ENCODE measurements at places on chromosomes 16 and 17.
A peak's percentile ranks its signal among the peaks of the same experiment; 100 is the strongest.

GRCh38 chr16:81599034-81599744 lies 154.6 kb downstream of the CMIP start:
- peak overlapping the region; percentile 23 for H3K27ac ChIP-seq
- DNase-seq, result no peak
- H3K36me3 ChIP-seq, result no peaks in the 10 kb centered on the region
- H3K27me3 ChIP-seq, result peaks cover 4% of the 10 kb centered on the region
- H3K4me1 ChIP-seq, result peaks cover 54% of the 10 kb centered on the region
- H3K4me3 ChIP-seq, result no peak overlapping the region

- peaks cover 32% of the 10 kb centered on the region for H3K36me3 ChIP-seq
- H3K4me3 ChIP-seq, result no peak overlapping the region
- H3K27ac ChIP-seq, result no peak overlapping the region
- no peak for DNase-seq
Observed at GRCh38 chr16:24088767-24089166, 167.4 kb upstream of the CACNG3 start.

DNA sequence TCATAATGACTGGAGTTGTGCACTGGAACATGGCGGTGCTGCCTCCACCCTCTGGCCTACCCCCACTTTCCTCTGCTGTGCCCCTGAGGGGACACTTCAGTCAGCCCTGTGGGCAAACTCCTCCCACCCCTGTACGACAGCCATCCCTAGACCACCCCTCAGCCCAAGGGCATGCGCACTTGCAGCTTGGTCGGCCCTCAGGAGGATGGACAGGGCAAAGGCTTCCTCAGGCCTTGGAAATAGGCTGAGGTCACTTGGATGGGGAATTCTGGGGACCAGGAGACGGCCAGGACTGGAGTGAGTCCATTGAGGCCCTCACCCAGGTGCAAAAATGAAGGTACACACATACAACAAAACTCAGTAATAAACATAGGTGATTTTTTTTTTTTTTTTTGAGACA lies 41.0 kb downstream of the FZD2 start:
- DNase-seq, result no peak
- no peak overlapping the region for H3K4me3 ChIP-seq
- no peak overlapping the region for H3K27ac ChIP-seq
- peaks cover 3% of the 10 kb centered on the region for H3K27me3 ChIP-seq

- no peak overlapping the region for H3K4me3 ChIP-seq
- peaks cover 7% of the 10 kb centered on the region for H3K36me3 ChIP-seq
Observed at GRCh38 chr17:28807925-28808634, 34.5 kb downstream of the FAM222B start.

DNA sequence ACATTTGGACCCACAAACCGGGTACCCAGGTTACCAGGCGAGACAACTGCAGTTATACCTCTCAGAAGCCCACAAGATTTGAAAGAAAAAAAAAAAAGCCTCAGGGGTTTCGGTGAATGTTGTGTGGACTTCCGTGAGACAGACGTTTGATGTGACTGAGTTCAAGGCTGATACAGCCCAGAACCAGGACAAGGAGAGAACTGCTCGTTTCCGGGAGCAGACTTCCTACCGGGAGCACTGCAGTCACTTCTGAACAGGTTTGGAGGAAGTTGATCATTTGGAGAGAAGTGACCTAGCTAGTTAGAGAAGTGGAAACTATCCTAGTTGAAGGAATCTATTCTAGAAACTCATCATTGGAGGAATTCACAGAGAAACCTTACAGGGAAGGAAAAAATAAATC lies 847 bp downstream of the CKLF start:
- peak overlapping the region; percentile 97 for H3K27ac ChIP-seq
- DNase-seq, result no peak

- peaks cover 1% of the 10 kb centered on the region for H3K27me3 ChIP-seq
- H3K36me3 ChIP-seq, result no peaks in the 10 kb centered on the region
- no peak overlapping the region for H3K4me3 ChIP-seq
- no peak overlapping the region for H3K27ac ChIP-seq
- no peaks in the 10 kb centered on the region for H3K4me1 ChIP-seq
Observed at GRCh38 chr16:46914556-46915201, 30.5 kb downstream of the GPT2 start.

- DNase-seq, result no peak
- H3K27ac ChIP-seq, result no peak overlapping the region
- no peaks in the 10 kb centered on the region for H3K36me3 ChIP-seq
- no peaks in the 10 kb centered on the region for H3K27me3 ChIP-seq
- H3K4me1 ChIP-seq, result peaks cover 3% of the 10 kb centered on the region
Observed at GRCh38 chr17:64250233-64250835, 12.7 kb downstream of the TEX2 start.

DNA sequence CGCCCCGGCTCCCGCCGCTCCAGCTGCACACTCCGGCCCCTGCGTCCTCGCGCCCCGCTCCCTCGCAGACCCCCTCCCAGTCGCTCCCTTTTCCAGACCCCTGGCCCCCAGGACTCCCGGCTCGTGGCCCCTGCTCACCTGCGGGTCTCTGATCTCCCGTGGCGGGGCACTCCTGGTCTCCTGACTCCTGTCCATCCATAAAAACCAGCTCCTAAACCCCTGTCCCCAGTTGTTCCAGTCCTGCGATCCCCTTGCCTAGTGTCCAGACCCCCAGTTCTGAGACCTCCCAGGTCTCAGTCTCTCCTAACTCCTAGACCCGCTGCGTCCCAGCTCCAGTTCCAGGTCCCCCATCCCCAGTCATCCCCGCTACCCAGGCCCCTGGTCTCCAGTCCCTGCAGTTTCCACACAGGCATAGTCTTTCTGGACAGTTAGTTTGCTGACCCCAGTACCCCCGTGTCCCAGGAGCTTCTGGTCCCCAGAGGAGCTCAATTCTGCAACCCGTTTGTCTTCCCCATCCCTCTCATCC lies 379 bp downstream of the SNX29 start:
- DNase-seq, result no peak
- peak overlapping the region; percentile 93 for H3K4me3 ChIP-seq
- H3K27ac ChIP-seq, result peak overlapping the region; percentile 75
- peaks cover 32% of the 10 kb centered on the region for H3K4me1 ChIP-seq
- H3K36me3 ChIP-seq, result peaks cover 4% of the 10 kb centered on the region

DNA sequence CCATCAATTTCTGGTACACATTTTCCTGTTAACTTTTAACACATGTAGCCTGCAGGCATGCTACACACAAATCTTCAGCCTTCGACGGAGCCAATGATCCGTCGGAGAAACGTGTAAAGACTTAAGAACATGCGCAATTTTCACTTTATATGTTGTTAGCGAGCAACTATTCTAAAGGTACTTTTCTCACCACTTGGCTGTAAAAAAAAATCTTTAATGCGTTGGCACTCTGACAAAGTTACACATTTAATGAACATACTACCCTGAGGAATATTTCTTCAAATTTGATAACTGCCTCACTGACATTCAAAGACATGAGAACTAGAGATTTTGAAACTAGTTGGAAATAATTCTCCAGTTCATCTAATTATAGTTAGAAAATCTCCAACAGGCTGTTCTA lies 507.5 kb upstream of the SALL1 start:
- H3K27me3 ChIP-seq, result no peaks in the 10 kb centered on the region
- H3K27ac ChIP-seq, result no peak overlapping the region
- H3K36me3 ChIP-seq, result peaks cover 4% of the 10 kb centered on the region
- H3K4me1 ChIP-seq, result no peaks in the 10 kb centered on the region

- peak overlapping the region; percentile 63 for H3K27ac ChIP-seq
- no peaks in the 10 kb centered on the region for H3K4me1 ChIP-seq
- peaks cover 1% of the 10 kb centered on the region for H3K27me3 ChIP-seq
Observed at GRCh38 chr17:50080827-50081226, 14.3 kb upstream of the PDK2 start.

- no peak for DNase-seq
- H3K27ac ChIP-seq, result no peak overlapping the region
- peaks cover 4% of the 10 kb centered on the region for H3K27me3 ChIP-seq
- peaks cover 15% of the 10 kb centered on the region for H3K36me3 ChIP-seq
- peaks cover 28% of the 10 kb centered on the region for H3K4me1 ChIP-seq
- no peak overlapping the region for H3K4me3 ChIP-seq
Observed at GRCh38 chr16:85924675-85925074, 25.7 kb downstream of the IRF8 start.

Data from immature natural killer cell (primary cell).